ENCODE measurements at places on chromosomes 1 and 21. TPM values are rescaled to one million over a fixed set of nuclear protein-coding genes. Genes with fewer than 3 reads are reported as not detected.

Gene ATP1A2
- 6.1 TPM for total RNA-seq

Gene SHE
- 1.7 TPM for total RNA-seq

Gene ADAMTSL4
- total RNA-seq: 4.9 TPM

DNA sequence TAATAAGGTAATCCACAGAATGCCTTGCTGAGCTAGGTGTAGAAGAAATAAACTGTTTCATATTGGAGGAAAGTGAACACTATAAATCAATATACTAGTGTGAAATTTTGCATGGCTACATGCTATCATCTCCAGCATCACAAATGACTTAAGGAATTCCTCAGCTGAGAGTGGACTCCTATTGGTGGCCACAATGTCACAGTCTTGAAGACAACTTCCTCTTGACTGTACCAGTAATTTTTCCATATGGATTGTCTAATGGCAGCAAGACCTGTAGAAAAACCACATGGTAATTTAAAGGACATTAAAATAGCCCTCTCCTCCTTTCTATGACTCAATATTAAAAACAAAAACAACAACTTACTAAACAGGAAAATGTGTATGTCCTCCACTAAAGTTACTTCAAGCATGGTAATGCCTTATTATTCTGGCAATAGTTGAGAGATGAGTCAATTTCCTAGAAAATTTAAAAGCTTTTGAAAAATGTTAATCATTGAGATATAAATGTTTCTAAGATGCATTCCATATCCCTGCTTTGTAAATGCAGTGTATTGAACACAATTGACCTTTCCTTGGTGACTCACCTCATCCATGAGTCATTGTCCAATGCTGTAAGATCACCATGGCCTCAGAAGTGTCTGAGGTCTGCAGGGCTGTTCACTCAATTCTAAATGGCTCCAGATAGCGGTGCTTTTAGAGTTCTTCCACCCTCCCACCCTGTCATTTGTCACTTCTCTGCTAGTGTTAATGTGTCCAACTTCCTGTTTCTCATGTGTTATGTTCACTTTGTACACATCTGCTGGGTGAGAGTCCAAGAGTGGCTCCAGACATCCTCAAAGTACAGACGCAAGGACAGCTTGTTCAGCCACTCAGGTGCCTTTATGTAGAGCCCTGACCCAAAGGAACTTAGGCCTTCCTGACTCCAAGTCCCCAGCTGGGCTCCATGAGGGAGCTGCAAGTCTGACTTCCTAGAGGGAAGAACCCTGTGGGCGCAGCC lies 32.8 kb upstream of the DNASE2B start:
- peak; percentile 34 for DNase-seq
- peaks cover 5% of the 10 kb centered on the region for H3K4me1 ChIP-seq
- peak overlapping the region; percentile 31 for H3K27ac ChIP-seq

DNA sequence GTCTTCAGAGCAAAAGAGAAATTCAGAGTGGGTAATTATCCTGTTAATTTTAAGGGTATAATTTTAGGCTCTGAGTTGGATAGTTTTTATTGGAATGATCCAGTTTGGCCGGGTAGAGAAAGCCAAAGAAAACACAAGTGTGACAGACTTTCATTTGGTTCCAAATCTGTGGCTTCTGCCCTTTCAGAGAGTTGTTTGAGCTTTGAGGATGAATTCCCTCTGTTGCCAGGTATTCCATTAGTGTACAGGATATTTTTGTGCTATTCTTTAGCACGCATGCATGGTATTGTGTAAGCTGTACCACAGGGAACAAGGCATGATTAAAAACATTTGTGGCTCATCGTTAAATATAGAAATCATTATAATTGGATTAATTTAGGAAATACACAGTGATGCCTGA lies 384.4 kb downstream of the ADGRL2 start:
- H3K27ac ChIP-seq: no peak overlapping the region
- H3K4me1 ChIP-seq: no peaks in the 10 kb centered on the region
- no peak overlapping the region for H3K4me3 ChIP-seq
- DNase-seq: no peak
- H3K36me3 ChIP-seq: no peaks in the 10 kb centered on the region

GRCh38 chr1:110190282-110190929 lies 19.7 kb upstream of the KCNC4 start:
- H3K4me3 ChIP-seq: no peak overlapping the region
- no peaks in the 10 kb centered on the region for H3K27me3 ChIP-seq
- no peaks in the 10 kb centered on the region for H3K36me3 ChIP-seq
- no peak overlapping the region for H3K27ac ChIP-seq
- no peaks in the 10 kb centered on the region for H3K4me1 ChIP-seq
- DNase-seq: no peak

DNA sequence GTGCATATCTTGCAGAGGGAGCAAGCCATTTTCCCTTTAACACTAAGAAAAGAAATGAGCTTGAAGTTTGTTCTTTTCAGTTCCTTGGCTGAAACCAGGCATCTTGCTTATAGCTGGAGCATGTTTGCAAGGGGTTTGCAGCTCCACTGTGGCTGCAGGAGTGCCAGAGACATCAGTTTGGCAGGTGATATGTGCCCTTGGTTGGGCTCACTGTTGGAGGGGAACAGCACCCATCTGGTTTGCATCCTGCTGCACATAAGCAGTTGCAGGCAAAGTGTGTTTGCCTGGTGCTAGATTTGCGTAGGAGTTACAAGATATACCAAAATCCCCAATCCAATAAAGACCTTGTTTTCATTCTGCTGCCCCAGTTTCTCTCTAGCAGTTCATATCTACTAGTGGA lies 47.8 kb upstream of the IKBKE start:
- peaks cover 7% of the 10 kb centered on the region for H3K4me1 ChIP-seq
- H3K27me3 ChIP-seq: no peaks in the 10 kb centered on the region
- H3K36me3 ChIP-seq: no peaks in the 10 kb centered on the region
- H3K27ac ChIP-seq: no peak overlapping the region
- no peak overlapping the region for H3K4me3 ChIP-seq

DNA sequence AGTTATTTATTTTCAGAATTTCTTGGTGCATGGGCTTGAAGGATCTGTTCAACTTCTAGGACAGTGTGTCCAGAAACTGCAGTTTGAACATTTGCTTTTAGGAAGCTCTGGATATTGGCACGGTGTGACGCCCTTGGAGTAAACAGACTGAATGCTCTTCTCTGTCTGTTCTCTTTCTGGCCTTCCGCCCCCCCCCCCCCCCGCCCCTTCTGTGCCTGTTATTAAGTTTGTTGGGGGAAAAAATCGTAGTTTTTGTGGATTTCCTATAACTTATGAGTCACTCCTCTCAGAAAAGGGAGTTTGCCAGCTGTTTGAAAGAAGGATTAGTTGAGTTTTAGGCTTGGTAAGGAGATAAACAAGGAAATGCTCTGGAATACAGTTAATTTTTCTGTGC lies 1.2 kb downstream of the KCTD3 start:
- peak; percentile 34 for DNase-seq
- H3K27ac ChIP-seq: peak overlapping the region; percentile 93
- no peaks in the 10 kb centered on the region for H3K27me3 ChIP-seq
- peaks cover 4% of the 10 kb centered on the region for H3K4me1 ChIP-seq
- peak overlapping the region; percentile 71 for H3K4me3 ChIP-seq

DNA sequence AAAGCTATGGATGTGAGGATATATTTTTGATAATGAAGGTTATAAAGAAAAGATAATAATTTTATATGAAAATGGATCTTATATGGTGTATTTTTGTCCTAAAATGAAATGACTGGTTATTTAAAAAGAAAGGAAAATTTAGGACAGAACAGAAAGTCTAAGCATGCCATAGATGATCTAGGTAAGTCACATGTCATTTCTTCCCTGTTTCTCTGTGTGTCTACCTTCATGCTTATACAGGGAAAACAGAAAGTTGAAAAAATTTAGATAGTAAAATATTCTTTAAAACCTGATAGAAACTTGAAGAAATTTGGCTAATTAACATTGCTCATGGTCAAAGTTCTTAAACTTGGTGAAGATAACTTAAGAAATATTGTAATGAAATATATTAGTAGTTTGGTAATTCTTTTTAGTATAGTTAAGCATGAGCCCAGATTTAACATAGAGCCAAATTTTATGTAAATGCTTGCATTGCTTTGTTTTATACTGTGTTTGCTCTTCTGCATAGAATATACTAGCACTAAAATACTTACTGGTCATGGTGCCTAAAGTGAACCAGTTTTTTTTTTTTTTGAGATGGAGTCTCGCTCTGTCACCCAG lies 12.4 kb upstream of the GBP4 start:
- DNase-seq: no peak
- no peaks in the 10 kb centered on the region for H3K27me3 ChIP-seq
- H3K27ac ChIP-seq: no peak overlapping the region

DNA sequence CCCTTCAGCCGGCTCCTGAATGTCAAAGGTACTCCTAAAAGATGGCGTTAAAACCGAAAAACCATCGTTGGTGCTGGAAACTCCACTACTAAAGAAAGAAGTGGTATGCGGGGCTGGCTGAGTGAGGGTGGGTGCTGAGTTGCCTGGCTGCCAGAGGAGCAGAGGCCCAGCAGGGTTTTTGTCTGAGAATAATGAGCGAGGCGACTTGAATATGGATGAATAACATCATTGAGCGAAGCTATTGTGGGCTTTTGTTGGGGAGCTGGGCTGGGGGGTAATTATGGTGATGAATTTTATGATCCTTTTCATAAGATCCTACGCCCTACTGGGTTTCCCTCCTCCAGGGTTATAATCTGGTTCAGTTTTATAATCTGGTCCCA lies 2.0 kb downstream of the PDPN start:
- H3K4me1 ChIP-seq: no peaks in the 10 kb centered on the region
- no peak overlapping the region for H3K4me3 ChIP-seq
- H3K36me3 ChIP-seq: no peaks in the 10 kb centered on the region
- H3K27ac ChIP-seq: peak overlapping the region; percentile 57
- no peak for DNase-seq

GRCh38 chr21:20999659-21000058 lies 1.4 kb downstream of the NCAM2 start:
- H3K36me3 ChIP-seq: no peaks in the 10 kb centered on the region
- H3K4me3 ChIP-seq: no peak overlapping the region
- peak; percentile 44 for DNase-seq
- no peak overlapping the region for H3K27ac ChIP-seq
- H3K27me3 ChIP-seq: peaks cover 8% of the 10 kb centered on the region

GRCh38 chr1:164685266-164686035 lies 126.5 kb downstream of the PBX1 start:
- peaks cover 5% of the 10 kb centered on the region for H3K4me1 ChIP-seq
- no peaks in the 10 kb centered on the region for H3K27me3 ChIP-seq
- H3K4me3 ChIP-seq: no peak overlapping the region
- no peak for DNase-seq
- no peaks in the 10 kb centered on the region for H3K36me3 ChIP-seq
- H3K27ac ChIP-seq: no peak overlapping the region

DNA sequence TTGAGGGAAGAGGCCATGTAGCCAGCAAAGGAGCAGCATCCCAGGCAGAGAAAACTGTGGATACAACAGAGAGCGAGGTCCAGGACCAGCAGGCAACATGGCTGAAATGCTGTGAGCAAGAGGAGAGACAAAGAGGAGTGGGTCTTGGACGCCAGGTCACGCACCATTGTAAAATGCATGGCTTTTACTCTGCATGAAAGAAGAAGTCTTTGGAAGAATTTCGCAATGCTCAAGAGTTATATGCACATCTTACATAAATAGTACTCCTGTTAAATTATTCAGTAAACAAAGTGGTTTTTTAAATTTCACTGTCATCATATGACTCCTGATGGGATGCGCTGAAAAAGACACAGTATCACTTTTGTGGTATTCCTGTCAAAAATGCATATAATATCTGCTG lies 3.5 kb downstream of the CD244 start:
- no peak overlapping the region for H3K27ac ChIP-seq
- no peak overlapping the region for H3K4me3 ChIP-seq
- no peaks in the 10 kb centered on the region for H3K36me3 ChIP-seq
- DNase-seq: no peak
- H3K4me1 ChIP-seq: no peaks in the 10 kb centered on the region
- H3K27me3 ChIP-seq: no peaks in the 10 kb centered on the region

- H3K4me1 ChIP-seq: no peaks in the 10 kb centered on the region
- no peaks in the 10 kb centered on the region for H3K36me3 ChIP-seq
- DNase-seq: no peak
- H3K27ac ChIP-seq: no peak overlapping the region
- no peaks in the 10 kb centered on the region for H3K27me3 ChIP-seq
Measured at GRCh38 chr1:197073978-197074377, 6.9 kb upstream of the F13B start.

GRCh38 chr1:204477036-204477740 lies 17.4 kb downstream of the PIK3C2B start:
- peaks cover 17% of the 10 kb centered on the region for H3K4me1 ChIP-seq
- H3K36me3 ChIP-seq: no peaks in the 10 kb centered on the region
- no peak overlapping the region for H3K4me3 ChIP-seq
- H3K27me3 ChIP-seq: no peaks in the 10 kb centered on the region

- H3K36me3 ChIP-seq: no peaks in the 10 kb centered on the region
- no peaks in the 10 kb centered on the region for H3K27me3 ChIP-seq
- no peak for DNase-seq
- no peak overlapping the region for H3K4me3 ChIP-seq
Measured at GRCh38 chr1:208604295-208604694, 360.1 kb upstream of the PLXNA2 start.

GRCh38 chr1:37056325-37056724 lies 22.0 kb upstream of the GRIK3 start:
- no peaks in the 10 kb centered on the region for H3K36me3 ChIP-seq
- H3K27ac ChIP-seq: no peak overlapping the region
- H3K4me3 ChIP-seq: no peak overlapping the region
- H3K27me3 ChIP-seq: no peaks in the 10 kb centered on the region
- H3K4me1 ChIP-seq: no peaks in the 10 kb centered on the region

DNA sequence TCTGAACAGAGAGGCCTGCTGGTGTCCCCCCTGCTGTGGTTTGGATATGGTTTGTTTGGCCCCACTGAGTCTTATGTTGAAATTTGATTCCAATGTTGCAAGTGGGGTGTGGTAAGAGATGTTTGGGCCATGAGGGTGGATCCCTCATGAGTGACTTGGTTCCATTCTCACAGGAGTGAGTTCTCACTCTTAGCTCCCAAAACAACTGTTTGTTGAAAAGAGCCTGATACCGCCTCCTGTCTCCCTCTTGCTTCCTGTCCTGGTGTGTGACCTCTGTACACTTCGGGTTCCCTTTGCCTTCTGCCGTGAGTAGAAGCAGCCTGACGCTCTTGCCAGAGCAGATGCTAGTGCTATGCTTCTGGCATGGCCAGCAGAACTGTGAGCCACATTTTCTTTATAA lies 60.5 kb downstream of the C21orf91 start:
- H3K4me3 ChIP-seq: no peak overlapping the region
- no peak overlapping the region for H3K27ac ChIP-seq
- H3K4me1 ChIP-seq: no peaks in the 10 kb centered on the region

DNA sequence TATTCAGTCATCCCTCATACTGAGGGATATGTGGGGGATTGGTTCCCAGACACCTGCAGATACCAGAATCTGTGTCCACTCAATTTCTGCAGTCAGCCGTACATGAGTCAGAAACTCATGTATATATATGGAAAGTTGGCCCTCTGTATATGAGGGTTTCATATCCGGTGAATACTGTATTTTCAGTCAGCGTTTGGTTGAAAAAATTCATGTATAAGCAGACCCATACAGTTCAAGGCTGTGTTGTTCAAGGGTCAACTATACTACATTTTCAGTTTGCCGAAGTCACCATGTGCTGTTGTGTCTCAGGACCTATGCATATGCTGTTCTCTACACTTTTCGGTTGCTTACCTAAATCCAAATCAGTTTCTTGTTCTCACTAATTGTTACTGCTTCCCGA lies 10.5 kb downstream of the AXDND1 start:
- no peak overlapping the region for H3K27ac ChIP-seq
- H3K36me3 ChIP-seq: no peaks in the 10 kb centered on the region
- H3K27me3 ChIP-seq: no peaks in the 10 kb centered on the region
- no peak overlapping the region for H3K4me3 ChIP-seq
- DNase-seq: no peak
- H3K4me1 ChIP-seq: no peaks in the 10 kb centered on the region
